ENCODE measurements at places on chromosomes 7 and 10.
A peak's percentile ranks its signal among the peaks of the same experiment; 100 is the strongest.

GRCh38 chr10:60073781-60074656 lies 167.7 kb upstream of the CCDC6 start:
- no peak for DNase-seq

- DNase-seq, result no peak
These were observed 91.2 kb downstream of the VTI1A start for GRCh38 chr10:112538168-112538567.

- no peak for DNase-seq
These were observed 59.5 kb downstream of the ST8SIA6 start for GRCh38 chr10:17394854-17395253.

- no peak for DNase-seq
These were observed 41.5 kb downstream of the ASB4 start for GRCh38 chr7:95527033-95527775.

GRCh38 chr7:18521945-18522566 lies 26.5 kb downstream of the HDAC9 start:
- no peak for DNase-seq

DNA sequence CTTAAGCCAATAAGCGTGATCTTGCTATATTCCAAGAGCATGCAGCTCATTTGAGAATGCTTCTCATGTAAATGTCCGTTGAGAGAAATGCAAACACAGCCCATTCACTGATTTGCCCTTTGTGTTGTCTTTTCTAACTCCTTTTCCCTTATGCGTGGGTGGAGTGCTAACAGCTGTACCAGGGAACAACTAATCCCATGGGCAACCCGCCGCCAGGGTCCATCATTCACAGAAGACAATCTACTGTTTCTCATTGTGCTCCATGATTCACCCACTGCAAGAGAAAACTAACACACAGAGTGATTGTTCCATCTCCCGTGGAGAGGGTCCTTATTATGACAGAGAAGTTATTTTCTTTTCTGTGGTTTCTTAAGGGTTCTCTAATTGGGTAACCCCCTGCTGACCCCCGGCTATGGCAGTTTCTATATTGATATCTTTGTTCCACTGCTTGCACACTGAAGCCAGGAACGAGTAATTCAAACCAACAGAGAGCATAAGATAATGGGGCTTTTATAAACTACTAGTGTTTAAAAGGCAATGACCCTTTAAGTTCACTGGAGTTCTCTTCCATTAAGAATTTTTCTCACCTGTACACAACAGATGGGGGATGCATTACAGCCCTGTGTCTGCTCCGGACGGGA lies 298.7 kb downstream of the BAMBI start:
- DNase-seq, result no peak

GRCh38 chr7:108099713-108100112 lies 30.4 kb downstream of the LAMB4 start:
- no peak for DNase-seq

GRCh38 chr10:131806646-131807317 lies 94.0 kb upstream of the PPP2R2D start:
- DNase-seq, result no peak

- DNase-seq, result no peak
These were observed 250.9 kb downstream of the PTEN start for GRCh38 chr10:88114368-88114767.

DNA sequence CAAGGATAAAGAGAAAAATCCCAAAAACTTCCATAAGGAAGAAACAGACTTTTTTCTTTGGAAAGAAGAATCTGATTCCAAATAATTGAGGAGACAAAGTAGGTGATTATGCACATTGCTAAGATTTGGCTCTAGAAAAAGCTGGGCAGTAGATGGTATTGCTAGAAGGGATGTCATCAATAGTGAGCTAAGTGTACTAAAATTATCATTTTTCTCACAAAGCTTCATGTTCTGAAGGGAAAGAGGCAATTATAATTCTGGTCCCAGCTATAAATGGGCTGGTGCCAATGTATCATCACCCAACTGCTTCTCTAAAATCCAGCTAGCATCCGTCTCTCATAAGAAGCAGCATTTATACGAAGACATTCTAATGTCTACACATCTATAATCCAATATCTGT lies 23.9 kb downstream of the STEAP1 start:
- DNase-seq, result no peak

GRCh38 chr10:130882906-130883305 lies 428.6 kb downstream of the TCERG1L start:
- DNase-seq, result no peak

DNA sequence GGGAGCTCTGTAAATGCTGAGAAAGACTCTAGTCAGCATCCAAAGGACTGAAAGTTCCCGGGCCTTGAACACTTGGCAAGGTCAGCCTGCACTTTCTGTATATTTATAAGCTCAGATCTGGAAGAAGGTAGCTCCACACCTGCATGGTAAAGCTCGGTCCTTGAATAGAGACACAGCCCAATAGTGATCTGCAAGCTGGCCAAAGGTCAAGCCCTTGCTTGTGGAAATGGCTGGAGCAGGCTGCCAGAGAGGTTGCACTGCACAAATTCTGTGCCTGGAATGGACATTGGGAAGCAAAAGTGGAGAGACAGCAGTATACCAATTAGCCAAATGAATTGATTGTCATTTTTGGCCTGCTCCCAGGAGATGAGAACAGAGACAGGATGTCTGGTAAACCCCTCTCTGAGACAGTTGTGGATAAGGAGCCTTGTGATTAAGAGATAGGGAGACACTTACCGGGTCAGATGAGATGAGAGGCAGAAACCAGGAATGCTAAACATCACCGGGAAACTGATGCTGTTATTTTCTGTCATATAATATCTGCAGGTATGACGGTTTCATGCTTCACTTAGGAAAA lies 8.0 kb upstream of the FRA10AC1 start:
- DNase-seq, result no peak

DNA sequence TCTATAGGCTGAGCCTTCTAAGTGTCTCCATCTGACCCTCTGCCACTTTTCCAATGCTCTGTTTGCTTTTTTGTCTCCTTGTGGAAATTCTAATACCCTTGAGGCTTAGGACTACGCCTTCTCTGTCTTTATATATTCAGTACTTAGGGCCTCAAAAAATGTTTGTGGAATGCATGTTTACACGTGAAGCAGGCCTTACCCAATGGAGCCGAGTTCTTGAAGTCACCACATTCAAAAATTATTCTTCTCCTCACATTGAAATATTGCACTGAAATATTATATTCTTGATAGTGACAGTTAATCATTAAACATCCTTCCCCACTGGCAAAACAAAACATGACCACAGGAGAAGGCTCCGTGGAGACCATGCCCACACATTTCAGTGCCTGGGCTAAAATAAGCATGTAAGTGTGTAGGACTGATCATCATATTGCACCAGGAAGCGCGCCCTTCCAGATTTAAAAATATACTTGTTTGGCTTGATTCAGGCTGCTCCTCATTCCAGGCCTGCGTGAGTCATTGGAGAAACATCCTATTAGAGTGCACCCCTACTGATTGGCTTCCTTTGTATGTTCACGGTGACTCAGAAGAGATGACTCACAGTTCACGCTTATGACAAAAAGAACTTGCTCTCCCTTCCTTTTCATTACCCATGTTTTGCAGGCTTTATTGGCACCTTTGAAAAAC lies 307.4 kb upstream of the AOAH start:
- DNase-seq, result peak; percentile 23

GRCh38 chr7:116434820-116435341 lies 64.7 kb upstream of the CAV2 start:
- DNase-seq, result no peak

DNA sequence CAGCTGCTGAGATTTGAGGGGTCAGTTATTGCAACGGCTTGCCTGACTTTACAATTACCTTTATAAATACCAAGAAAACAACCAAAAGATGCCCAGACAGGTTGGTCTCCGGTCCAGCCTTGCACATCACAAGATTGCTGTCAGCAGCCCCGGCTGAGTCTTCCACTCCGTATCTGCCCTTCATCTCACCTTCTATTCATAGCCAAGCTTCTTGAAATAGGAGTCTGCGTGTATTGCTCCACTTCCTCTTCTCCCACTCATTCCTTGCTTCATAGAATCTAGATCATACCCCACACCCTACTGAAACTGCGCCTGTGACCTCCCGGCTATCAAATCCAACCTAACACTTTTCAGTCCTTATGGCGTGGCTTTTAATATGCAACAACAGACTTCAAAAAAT lies 31.1 kb upstream of the USP6NL start:
- DNase-seq, result no peak

GRCh38 chr7:18558910-18559309 lies 63.4 kb downstream of the HDAC9 start:
- no peak for DNase-seq

- no peak for DNase-seq
These were observed 21.9 kb upstream of the CAMK1D start for GRCh38 chr10:12327476-12327875.

DNA sequence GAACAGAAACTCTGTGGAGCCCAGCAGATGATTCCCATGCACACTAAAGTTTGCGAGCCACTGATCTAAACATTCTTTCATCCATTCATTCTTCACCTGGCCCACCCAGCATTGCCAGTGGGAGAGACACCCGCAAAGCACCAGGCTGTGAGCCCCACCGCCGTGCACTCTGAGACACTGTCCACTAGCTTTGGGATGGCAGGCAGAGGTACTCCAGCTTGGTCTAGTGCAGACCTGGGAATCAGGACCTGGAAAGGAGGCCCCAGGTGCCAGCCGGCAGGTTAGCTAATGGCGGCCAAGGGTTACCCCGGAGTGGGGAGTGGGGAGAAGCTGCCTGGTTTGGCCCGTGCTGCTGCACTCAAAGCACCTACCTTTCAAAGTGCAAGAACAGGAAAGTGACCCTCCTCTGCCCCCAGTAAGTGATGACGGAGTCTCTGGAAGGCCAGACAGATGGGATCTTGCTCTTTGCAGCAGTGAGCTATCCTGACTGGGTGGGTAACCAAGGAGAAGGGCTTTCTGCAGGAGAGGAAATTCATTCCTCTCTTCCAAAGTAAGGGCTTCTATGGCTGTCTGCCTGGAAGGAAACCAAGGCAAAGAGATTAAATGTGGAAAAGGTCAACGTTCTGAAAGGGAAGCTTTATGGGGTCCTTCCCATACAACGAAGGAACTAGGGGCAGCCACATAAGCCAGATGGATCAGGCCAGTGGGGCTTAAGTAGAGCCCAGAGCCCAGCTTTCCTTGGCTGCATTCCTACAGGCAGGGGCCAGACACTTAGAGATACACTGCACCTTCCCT lies 74.2 kb upstream of the LRRC4 start:
- DNase-seq, result no peak

DNA sequence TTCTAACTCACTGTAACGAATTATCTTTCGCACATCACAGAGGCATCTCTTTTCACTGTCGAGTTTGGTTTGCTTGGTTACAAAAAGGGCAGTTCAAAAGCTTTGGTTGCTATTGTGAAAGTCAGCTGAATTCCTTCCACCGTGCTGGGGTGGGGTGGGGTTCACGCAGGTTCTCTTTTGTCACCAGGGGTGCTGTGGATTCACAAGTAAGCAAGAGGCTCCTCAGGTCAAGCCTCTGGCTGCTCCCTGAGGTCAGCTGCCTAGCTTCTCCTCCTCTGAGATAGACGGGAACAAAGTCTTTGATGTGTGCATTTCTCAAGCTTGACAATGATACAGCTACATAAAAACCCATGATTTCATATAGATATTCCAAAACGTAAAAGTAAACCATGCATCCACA lies 47.7 kb downstream of the EGFR start:
- DNase-seq, result no peak

- DNase-seq, result no peak
These were observed 272.6 kb downstream of the DOCK4 start for GRCh38 chr7:111933609-111934008.

GRCh38 chr10:100612601-100613595 lies 77.2 kb downstream of the HIF1AN start:
- no peak for DNase-seq

GRCh38 chr7:94654783-94655125 lies 1.2 kb downstream of the SGCE start:
- no peak for DNase-seq

GRCh38 chr10:102438374-102438773 lies 6.0 kb upstream of the CUEDC2 start:
- DNase-seq, result no peak

GRCh38 chr7:105213611-105214010 lies 175.1 kb downstream of the SRPK2 start:
- no peak for DNase-seq

- no peak for DNase-seq
These were observed 165.2 kb downstream of the FANK1 start for GRCh38 chr10:126061526-126061925.

GRCh38 chr7:123979876-123980275 lies 53.0 kb downstream of the TMEM229A start:
- DNase-seq, result no peak

- no peak for DNase-seq
These were observed 43.9 kb downstream of the STK32C start for GRCh38 chr10:132263866-132264265.

DNA sequence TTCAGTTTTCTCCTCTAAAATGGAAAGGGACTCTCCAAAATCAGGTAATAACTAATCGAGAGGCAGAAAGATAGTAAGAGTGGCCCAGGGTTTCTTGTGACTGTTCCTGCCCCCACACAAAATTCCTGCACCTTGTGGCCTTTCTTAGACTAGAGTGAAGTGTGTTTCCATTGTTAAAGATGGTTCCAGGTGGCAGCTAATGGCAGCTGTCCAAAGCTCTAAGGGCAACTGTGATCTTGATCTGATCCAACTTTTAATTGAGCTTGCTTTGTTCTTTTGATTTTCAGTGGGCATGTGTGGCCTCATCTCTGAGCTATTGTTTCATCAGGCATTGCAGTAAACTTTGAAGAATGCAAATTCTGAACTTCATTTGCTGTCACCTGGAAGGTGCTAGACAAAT lies 19.4 kb downstream of the ACSL5 start:
- DNase-seq, result no peak

DNA sequence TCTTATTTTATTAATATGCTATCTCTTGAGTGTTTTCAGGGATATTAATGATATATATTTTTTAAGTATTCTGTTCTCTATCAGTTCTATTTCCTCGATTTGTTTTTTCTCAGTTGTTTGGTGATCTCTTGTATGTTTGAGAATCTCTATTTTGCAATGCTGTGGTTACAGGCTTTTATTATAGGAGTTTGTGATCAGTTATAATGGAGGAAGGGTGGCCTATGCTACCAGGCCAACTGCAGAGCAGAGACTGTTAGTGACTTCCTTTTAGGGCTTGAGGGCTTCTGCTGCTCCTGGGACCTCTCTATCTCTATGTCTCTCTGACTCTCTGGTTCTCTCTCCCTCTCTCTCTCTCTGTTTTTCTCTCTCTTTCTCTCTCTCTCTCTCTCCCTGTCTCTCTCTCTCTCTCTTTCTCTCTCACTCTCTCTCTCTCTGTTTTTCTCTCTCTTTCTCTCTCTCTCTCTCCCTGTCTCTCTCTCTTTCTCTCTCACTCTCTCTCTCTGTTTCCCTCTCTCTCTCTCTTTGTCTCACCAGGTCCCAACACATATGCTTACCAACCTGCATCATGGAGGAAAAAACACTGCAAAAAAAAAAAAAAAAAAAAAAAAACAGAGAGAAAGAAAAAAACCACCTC lies 69.4 kb upstream of the CAV2 start:
- DNase-seq, result no peak

All from stimulated activated CD4-positive, alpha-beta T cell treated with anti-CD3 and anti-CD28 coated beads, Interleukin-12 subunit alpha, Interleukin-12 subunit beta, amount 100 ng/mL, for 48 hours (primary cell).